ENCODE measurements at places on chromosomes 16 and 17.

DNA sequence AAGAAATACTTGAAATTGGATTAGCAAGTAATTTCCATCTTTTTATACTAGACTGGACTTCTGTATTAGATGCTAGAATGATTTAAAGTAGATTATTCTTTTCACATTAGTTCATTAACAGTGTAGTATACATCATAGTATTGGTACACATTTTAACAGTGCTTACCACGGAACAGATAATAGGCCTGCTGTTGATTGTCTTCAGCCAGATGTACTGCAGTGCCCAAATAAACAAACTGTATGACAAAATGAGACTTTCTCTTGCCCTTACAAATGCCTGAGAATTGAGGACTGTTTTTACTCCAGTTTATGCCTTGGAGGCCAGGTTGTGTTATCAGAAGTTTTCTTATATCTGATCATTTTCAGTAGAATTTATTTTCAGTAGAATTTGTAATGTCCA is 631 bp downstream of the EVI2A start:
- DNase-seq, result no peak

- no peak for DNase-seq
Observed at GRCh38 chr17:27453471-27453870, 2.8 kb upstream of the KSR1 start.

DNA sequence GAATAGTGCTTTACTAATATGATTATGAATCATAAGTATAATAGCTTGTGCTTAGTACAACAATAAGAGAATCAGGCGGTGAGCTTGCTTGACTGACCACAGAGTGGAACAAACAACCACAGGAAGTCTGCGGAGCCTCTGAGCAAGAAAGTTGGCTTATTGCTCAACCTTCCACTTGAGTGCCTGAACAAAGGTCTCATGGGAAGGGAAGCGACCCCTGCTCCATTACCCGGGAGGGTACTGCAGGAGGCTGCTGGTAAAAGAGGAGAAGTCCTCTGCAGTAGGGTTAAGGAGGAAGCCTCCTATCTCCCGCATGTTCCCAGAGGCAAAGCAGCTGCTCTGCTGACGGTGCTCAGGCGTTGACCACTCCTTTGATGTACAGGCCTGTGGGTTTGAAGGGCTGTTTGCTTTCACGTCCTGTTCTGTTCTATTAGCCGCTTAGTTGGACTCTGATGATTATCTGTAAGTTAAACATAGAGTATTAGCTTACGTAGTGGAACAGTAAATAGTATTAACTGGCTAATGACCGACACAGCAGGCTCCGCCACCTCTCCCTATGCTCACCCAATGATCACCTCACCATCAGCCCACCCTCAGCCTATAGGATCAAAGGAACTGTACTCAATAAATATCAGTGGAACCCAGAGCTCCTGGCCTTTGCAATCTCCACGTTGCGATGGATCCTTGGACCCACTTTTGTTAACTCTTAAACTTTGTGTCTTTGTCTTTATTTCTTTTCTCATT is 17.5 kb downstream of the ALOX15B start:
- peak; percentile 77 for DNase-seq

- DNase-seq, result no peak
Observed at GRCh38 chr17:74467221-74467951, 952 bp downstream of the CD300A start.

- DNase-seq, result no peak
Observed at GRCh38 chr16:72858665-72859493, 189.0 kb downstream of the ZFHX3 start.

- DNase-seq, result no peak
Observed at GRCh38 chr17:39400547-39401411, 647 bp downstream of the FBXL20 start.

GRCh38 chr17:50364715-50365114 is 8.3 kb downstream of the MRPL27 start:
- DNase-seq, result no peak

- DNase-seq, result no peak
Observed at GRCh38 chr17:4204710-4205173, 59.0 kb downstream of the ANKFY1 start.

- no peak for DNase-seq
Observed at GRCh38 chr16:52068447-52069074, 478.4 kb downstream of the TOX3 start.

- DNase-seq, result no peak
Observed at GRCh38 chr17:61318684-61319098, 81.0 kb upstream of the TBX2 start.

- DNase-seq, result no peak
Observed at GRCh38 chr16:88068476-88069396, 117.5 kb downstream of the BANP start.

Data from stimulated activated naive CD8-positive, alpha-beta T cell treated with anti-CD3 and anti-CD28 coated beads, Interleukin-15, amount 100 ng/mL, for 72 hours (primary cell).